ENCODE measurements at places on chromosomes 16 and 17.

DNA sequence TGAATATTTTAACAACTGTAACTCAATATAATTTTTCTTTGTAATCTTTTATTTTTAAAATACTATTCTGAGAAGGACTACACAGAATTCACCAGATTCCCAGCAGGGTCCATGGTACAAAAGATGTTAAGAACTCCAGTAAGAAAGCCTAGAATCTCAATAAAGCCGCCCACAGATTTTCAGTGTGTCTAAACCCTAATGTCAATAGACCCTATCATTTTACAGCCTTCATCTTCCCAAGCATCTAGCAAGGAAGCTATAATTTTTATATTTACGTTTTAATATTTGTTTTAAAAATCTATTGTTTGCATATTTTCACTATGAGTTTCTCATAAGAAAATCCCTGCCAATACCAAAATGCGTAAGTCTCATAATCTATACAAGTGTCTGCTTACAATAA lies 148.5 kb downstream of the CEP112 start:
- DNase-seq, result no peak

- no peak for DNase-seq
Measured at GRCh38 chr17:8806926-8807550, 7.9 kb upstream of the MFSD6L start.

GRCh38 chr16:89565506-89566372 lies 5.3 kb downstream of the RPL13 start:
- DNase-seq, result peak; percentile 80

DNA sequence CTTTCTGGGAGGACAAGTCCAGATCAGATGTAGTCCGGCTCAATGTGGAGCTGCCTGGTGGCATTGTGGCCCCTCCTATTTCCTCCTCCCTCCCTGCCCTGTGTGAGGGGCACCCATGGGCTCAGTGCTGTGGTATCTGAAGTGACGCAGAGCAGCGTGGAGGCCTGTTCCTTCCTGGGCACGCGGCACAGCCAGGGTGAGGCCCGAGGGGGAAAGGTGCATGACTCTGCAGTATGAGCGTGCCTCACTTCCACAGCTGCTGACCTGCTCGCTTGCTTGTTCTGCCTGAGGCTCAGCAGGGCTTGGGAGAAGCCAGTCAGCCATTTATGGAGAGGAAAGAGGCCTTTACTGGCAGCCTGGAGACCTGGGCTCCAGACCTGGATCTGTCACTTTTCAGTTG lies 11.7 kb downstream of the TMEM238L start:
- peak; percentile 22 for DNase-seq

- peak; percentile 41 for DNase-seq
Measured at GRCh38 chr17:37391146-37391545, 15.4 kb downstream of the C17orf78 start.

GRCh38 chr16:81324808-81325207 lies 10.0 kb downstream of the GAN start:
- DNase-seq, result no peak

DNA sequence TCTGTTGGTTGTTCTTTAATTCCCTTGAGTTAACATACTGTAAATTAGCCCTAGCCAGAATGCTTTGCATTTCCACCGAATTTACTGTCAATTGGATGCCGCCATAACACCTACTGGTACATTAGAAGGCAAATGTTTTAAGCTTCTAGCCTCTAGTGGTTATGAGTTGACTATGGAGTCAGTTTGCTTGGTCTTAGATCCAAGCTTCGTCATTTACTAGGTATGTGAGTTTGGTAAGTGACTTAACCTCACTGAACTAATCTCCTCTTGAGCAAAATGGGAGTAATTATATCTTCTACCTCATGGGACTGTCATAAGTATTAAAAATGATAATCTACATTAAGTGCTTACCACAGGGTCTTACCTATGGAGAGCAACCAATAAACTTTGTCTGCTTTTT lies 20.4 kb upstream of the CDH11 start:
- no peak for DNase-seq

DNA sequence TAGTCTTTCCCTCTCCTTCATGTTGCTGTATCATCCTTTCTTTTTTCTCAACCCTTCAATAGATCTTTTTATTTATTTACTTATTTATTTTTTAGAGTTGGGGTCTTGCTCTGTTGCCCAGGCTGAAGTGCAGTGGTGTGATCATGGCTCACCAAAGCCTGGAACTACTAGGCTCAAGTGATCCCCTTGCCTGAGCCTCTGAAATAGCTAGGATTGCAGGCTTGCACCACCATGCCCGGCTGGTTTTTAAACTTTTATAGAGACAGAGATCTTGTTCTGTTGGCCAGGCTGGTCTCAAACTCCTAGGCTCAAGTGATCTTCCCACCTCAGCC lies 51.7 kb downstream of the SNX29 start:
- DNase-seq, result no peak

GRCh38 chr17:49360796-49361128 lies 1.3 kb downstream of the ZNF652 start:
- DNase-seq, result no peak

- DNase-seq, result peak; percentile 96
Measured at GRCh38 chr16:11224096-11224893, 31.7 kb downstream of the SOCS1 start.
